Heart right ventricle (tissue), 16 donors: ENCODE measurements at places on chromosomes 1 and 21.

GRCh38 chr1:19036813-19037605 lies 80.5 kb upstream of the IFFO2 start:
- no peak for DNase-seq

- DNase-seq: no peak
These were observed 108.7 kb downstream of the TENT5C start for GRCh38 chr1:117714546-117714945.

DNA sequence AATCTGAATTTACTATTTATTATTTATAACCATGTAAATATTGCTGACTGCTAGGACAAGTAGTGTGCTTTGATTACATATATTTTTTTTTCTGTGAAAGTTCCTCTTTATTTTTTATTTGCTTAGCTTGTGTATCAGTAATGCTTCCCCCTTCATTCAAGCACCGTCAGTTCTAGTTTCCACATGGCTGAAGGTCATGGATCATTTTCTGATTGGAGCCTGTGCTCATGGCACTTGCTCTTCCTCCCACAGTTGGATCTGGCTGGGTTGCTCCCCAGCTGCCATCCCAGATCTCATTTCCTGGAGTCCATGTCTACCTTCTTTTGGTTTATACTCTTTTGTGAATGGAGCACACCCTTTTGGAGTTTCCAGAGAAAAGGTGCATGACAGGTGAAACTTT lies 57.0 kb upstream of the IGSF5 start:
- DNase-seq: no peak

DNA sequence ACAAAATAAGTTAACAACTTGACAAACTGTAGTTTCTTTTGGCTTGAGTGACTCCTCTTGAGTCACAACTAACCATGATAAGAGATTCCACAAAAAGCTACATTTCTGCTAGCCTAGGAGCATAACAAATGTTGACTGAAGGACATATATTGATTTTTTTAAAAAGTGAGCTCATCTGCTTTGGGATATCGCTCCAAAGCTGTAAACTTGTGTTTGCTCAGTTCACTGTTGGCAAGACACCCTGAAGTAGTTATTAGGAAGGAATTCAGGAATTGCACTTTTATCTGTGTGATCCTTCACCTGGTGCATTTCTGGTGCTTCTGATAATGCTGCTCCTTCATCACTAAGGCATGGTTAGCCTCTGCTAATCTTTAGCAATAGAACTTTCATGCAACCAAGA lies 23.7 kb downstream of the RWDD3 start:
- DNase-seq: no peak

DNA sequence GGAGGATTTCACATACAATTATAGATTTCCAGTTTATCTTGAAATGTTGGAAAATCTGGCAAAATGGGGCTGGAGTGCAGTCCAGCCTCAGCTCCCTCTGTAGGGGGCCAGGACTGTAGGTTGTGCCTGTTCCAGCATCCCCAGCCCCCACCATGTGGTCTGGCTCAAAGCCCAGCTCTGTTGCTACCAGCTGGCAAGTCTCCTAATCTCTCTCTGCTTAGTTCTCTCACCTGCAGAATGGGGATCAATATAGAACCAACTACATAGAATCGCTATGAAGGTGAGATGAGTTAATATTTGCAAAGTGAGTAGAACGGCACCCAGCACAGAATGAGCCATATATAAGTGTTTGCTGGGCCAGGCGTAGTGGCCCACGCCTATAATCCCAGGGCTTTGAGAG lies 50.0 kb upstream of the TARDBP start:
- no peak for DNase-seq

- no peak for DNase-seq
These were observed 143.6 kb downstream of the SLC45A1 start for GRCh38 chr1:8461351-8462110.

- no peak for DNase-seq
These were observed 57.3 kb downstream of the ZNF644 start for GRCh38 chr1:90964444-90965035.

DNA sequence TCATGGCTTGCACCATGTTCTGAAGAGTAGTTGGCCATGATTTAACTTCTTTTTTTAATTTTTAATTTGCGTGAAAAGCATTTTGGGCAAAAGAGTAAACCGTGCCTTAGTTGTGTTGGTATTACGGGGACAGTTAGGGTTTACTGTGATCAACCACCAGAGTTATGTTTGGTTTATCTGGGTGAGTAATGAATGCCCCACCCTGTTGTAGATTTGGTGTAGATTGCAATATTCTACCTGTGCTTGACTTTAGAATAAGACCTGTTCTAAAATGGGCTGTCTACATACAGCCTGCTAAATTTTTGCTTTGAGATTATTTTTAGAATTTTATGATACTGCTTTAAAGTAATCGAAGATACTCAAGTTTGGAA lies 1.4 kb downstream of the USP25 start:
- DNase-seq: no peak

- DNase-seq: no peak
These were observed 285.2 kb downstream of the PCP4 start for GRCh38 chr21:40152476-40152875.

DNA sequence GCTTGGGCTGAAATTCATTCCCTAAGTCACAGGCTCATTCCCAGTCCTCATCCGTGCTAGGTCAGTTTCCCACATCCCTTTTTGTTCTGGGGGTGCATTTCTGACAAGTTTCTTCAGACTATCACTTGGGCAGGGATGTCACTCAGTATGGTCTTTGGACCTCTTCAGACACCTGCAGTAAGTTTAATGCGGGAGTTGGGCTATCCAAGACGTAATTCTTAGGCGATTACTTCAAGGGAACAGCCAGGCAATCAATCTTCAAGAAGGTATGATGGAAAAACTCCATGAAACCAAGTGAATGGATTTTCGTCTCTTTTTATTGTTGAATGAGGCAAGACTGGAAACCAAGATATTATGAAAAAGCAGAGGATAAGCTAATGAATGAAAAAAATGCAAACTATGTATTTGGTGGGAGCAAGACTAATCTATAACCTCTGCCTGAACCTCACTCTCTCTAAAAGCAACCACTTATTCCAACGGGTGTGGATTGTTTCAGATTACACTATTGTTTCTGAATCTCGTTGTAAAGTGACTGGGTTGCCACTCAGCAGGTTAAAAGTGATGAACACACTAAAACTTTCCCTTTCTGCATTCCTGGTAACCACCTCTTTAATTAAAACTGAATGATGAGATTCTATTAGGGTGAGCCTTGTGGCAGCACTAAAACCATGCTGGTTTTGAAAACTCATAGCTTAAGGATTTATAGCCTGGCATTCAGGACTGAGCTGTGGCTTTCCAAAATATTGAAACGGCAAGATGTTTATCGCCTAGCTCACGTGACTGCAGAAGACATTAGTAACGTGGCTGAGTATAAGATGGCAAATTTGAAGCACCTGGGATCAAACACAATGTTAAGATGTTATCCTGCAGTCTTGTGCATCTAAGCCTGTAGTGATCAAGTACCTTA lies 1.1 kb downstream of the RASAL2 start:
- no peak for DNase-seq

GRCh38 chr1:109528712-109529111 lies 11.0 kb upstream of the GPR61 start:
- DNase-seq: no peak

DNA sequence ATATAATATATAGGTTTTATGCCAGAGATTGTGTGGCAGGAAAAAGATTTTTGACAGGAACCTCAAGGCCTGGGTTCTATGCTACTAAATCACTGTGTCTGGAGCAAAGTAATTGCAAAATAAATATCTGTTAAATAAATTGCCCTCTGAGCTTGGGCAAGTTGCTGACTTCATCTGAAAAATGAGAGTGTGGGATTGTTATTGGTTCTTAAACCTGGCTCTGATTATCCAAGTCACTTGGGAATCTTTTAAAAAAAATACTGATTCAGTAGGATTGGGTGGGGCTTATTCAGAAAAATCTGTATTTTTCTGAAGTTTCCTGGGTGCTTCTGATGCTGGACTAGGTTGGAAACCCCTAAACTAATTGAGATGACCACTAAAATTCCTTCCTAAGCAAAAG lies 174.1 kb upstream of the SGIP1 start:
- DNase-seq: no peak

DNA sequence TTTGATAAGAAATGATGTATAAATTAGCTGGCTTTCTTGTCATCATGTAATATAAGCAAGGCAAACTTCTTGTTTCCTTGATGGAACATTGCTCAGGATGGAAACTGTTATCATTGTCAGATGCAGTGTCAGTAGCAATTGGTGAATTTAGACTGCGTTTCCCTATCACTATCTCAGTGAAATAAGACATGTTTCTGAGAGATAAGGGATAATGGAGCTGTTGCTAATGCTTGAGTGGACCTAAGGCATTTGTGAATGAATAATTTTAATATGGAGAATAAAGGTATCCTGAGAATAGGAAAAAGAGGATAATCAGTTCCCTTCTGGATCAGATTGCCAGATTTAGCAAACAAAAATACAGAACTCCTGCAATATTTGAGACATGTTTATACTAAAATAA lies 160.9 kb downstream of the HLX start:
- no peak for DNase-seq

GRCh38 chr21:29261555-29262540 lies 36.9 kb upstream of the BACH1 start:
- no peak for DNase-seq

GRCh38 chr1:220123889-220124288 lies 30.0 kb downstream of the IARS2 start:
- DNase-seq: no peak

GRCh38 chr1:230948301-230948700 lies 30.4 kb downstream of the TTC13 start:
- no peak for DNase-seq
